Stimulated activated CD4-positive, alpha-beta T cell treated with anti-CD3 and anti-CD28 coated beads, Interleukin-1b, Interleukin-23, amount 100 ng/mL, for 48 hours (primary cell): ENCODE measurements at places on chromosomes 12 and 14.

GRCh38 chr12:90015228-90015627 is 306.6 kb upstream of the ATP2B1 start:
- no peak for DNase-seq

- DNase-seq, result peak; percentile 12
These were observed 495 bp downstream of the ADIPOR2 start for GRCh38 chr12:1691123-1692007.

DNA sequence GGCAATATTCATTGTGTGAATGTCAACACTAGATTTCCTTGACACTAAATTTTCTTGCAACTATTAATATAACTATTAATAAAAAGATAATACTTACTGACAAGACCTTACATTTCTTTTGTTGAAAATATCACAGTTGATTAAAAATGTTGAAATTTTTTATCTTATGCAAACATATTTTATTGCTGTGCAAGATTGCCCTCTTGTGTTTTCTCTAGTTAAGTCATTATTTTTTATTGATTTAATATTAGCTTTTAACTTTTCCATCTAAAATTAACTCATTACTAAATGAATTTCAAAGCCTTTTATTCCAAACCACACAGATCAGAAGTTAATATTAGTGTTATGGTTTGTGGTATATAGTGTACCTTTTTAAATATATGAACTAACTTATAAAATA is 11.7 kb upstream of the NAA30 start:
- no peak for DNase-seq

DNA sequence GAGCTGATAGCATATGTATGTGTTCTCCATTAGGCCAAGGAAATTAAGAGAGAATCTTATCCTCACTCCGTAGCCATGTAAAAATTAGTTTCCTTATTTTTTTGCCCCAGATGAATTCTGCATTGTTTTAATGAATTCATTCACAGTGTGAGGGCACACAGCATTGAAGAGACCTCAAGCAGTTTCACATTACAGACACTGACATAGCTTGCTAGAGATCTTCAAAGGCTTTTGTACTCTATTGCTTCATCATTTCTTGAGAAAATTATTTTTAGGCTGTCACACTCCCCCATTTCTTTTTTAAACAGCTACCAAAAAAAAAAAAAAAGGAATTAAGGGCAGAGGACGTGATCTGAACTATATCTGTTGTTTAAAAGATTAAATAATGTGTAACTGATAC is 251.1 kb downstream of the BCAT1 start:
- no peak for DNase-seq

- DNase-seq, result no peak
These were observed 467.0 kb downstream of the MDGA2 start for GRCh38 chr14:47208434-47208833.

DNA sequence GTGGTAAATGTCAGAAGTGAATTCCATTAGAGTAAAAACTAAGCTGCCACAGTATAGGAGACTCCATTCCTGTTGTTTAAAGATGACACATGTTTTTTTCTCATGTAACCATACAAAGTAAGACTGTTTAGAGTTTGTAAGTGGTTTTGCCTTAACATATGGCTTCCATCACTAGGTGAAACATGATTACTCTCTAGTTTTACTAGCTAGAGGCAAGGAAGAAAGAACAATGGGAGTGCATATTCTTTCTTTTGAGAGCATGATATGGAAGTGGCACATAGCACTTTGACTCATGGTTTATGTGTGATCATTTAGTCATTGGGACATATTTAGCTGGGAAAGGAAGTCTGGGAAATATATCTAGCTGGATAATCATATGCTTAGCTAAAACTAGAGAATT is 7.7 kb downstream of the ATF7IP start:
- DNase-seq, result no peak

DNA sequence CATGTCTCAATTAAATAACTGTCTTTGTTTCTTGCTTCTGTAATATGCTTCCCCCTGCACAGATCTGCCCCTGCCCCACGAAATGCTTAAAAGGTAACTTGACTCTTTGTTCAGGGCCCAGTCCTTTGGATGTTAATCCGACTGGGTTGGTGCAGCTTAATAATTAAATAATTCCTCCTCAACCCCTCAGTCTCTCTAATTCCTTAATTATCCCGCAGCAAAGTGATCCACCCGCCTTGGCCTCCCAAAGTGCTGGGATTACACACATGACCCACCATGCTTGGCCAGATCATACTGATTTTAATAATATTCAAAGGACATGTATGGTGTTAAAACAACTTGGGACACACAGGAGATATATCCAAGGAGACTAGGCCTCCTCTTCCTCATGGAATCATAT is 18.2 kb upstream of the ANAPC7 start:
- no peak for DNase-seq

DNA sequence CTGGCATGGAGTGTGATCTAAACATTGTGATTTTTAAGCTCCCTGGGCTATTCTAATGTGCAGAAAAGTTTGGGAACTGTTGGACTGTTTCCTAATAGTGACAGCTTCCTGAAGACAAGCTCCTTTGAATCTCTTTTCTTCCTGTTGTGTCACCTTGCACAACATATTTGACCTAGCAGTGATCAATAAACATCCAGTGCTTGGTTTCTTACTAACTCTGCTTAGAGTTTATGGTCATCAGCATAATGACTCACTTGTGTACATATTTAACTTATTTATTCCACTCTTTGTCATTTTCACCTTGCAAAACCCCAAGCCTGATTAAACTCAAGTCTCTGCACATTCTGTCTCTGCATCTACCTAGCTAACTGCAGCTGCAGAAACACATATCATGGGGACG is 27.3 kb upstream of the TBC1D30 start:
- no peak for DNase-seq
